ENCODE measurements at places on chromosomes 7 and 10.

DNA sequence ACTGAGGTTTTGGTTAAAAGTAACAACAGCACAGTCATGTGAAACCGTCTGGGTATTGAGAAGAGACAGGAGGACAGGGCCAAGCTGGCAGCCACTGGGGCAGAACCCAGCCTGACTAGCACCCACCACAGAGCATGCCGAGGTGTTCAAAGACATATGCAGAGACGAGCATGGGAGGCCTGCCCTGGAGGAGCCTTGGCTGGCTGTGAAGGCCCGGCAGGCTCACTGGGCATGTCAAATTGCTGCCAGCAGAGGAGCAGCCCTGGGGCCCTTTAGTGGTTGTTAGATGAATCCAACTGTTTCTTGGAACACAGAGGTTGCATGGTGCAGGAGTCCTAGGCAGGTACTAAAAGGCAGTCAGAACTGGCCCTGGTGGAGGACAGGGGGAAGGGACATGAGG lies 5.0 kb upstream of the GDF2 start:
- DNase-seq: no peak

- no peak for DNase-seq
These were observed 18.9 kb downstream of the LMOD2 start for GRCh38 chr7:123674399-123675180.

DNA sequence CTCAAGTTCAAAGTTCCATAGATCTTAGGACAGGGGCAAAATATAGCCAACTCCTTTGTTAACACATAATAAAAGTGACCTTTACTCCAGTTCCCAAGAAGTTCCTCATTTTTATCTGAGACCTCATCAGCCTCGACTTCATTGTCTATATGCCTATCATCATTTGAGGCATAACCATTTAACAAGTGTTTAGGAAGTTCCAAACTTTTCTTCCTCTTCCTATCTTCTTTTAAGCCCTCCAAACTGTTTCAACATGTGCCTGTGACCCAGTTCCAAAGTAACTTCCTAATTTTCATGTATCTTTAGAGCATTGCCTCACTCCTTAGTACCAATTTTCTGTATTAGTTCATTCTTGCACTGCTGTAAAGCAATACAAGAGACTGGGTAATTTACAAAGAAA lies 569.1 kb downstream of the ANKRD7 start:
- no peak for DNase-seq

DNA sequence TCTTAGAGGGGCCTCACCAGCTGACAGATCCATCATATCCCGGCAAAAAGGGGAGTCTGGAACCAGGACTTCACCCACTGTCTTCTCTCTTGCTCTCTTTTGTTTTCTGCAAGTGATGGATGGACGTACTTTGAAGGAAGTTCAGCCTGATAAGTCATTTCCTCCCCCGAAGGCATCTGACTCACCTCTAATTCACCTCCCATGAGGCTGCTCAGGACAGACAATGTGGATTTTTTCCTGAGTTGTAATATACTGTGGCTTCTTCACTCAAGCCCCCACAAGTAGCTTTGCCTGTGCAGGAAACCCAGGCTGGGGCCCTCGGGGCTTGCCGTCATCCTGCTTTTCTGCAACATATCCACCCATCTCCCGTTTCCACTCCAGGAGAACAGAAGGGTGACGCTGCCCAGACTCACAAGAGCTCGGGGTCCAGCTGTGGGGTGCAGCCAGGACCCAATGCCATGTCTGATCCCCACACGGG lies 70.4 kb downstream of the ASB13 start:
- DNase-seq: no peak

DNA sequence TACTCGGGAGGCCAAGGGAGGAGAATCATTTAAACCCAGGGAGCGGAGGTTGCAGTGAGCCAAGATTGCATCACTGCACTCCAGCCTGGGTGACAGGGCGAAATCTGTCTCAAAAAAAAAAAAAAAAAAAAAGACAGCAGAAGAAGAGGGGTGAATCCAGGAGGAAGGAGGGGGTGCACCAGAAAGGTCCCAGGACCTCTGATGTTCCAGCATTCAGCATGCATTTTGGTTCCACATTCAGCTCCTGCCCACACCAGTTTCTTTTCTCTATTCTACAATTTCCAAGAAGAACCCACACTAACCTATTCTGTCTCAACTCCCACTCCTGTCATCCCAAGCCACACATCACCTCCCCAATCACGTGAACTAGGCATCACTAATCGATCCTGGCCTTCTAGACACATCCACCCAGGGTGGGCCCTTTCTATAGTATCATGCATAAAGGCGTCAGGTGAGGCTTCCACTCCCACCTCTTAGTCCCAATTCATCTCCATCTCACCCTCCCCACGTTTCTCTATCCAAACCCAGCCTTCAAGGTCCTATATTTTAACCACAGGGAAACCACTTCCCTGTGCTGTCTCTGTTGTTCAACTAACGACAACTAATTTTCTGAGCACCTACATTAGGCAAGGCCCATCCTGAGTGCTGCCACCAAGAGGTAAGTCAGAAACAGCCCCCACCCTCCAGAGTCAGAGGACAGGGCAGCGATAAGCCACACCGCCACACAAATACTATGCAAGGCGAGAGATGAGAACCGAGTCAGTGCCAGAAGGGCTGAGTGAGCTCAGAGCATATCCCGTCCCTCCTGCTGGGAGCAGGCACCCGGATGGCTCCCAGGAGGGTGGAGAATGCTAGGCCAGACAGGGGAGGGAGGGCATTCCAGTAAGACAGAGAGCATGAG lies 2.2 kb downstream of the ANXA11 start:
- no peak for DNase-seq

GRCh38 chr10:71136036-71136721 lies 76.2 kb upstream of the UNC5B start:
- no peak for DNase-seq

DNA sequence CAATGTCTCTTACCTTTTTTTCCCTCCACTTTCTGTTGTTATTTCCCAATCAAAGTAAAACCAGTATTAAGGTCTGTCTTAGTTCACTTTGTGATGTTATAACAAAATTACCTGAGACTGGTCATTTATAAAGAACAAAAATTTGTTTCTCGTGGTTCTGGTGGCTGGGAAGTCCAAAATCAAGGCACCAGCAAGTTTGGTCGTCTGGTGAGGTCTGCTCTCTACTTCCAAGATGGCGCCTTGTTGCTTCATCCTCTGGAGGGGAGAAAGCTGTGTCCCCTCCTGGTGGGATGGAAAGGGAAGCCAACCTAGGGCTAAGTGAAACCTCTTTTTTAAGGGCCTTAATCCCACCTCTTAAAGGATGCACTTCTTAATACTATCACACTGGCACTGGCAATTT lies 22.3 kb upstream of the INSYN2A start:
- DNase-seq: no peak

- DNase-seq: no peak
These were observed 144.4 kb downstream of the ARID5B start for GRCh38 chr10:62045765-62046521.

DNA sequence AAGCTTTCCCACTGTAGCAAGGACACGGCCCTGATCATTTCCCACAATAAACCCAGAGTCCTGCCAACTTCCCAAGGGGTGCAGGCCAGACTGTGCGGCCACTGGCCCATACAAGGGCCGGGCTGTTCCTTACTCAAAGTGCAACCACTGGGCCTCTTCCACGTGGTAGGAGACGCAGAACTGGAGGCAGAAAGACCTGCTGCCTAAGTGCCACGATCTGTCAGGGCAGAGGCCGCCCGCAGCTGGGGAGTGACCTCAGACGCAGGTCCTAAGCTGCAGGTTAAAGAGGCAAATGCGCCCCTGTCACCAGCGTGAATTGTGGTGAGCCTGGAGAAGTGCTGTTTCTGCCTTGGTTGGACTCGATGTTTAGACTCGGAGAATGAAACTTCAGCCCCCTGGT lies 26.2 kb downstream of the GPER1 start:
- no peak for DNase-seq

- no peak for DNase-seq
These were observed 139.2 kb upstream of the PRR15 start for GRCh38 chr7:29424295-29424983.

- no peak for DNase-seq
These were observed 1.3 kb upstream of the ZCCHC24 start for GRCh38 chr10:79446758-79447084.

DNA sequence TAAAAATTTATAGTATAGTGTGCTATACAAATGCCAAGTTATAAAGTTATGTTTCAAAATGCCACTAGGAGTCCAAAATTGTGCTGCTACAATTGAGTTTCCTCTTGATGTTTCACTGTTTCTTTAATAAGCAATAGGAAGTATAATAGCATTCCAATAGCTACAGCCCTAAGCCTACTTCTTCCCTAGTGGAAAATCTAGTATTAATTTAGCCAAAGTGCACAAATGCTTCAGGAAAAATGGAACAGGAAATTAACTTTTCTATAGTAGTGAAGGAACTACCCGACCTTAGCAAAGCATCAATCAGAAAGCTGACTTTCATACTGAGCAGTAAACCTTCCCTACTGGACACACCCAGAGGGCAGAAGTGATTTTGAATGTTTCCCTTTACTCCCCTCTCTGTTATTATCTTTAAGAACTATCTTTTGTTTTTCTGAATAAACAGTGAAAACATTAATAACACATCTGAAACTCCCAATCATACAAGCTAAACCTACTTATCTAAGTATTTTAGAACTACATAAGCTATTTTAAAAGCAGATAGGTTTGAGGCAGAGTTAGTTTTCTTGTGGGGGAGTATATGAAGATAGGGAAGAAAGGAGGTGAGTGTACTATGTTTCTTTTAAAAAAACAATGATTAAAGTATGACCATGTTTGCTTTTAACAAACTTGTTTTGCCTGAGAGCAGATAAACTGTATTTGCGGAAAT lies 13.7 kb downstream of the CPED1 start:
- no peak for DNase-seq
